ENCODE measurements at places on chromosomes 3 and 15.

GRCh38 chr15:69317392-69317841, 18.7 kb downstream of the PAQR5 start:
- no peak for DNase-seq

DNA sequence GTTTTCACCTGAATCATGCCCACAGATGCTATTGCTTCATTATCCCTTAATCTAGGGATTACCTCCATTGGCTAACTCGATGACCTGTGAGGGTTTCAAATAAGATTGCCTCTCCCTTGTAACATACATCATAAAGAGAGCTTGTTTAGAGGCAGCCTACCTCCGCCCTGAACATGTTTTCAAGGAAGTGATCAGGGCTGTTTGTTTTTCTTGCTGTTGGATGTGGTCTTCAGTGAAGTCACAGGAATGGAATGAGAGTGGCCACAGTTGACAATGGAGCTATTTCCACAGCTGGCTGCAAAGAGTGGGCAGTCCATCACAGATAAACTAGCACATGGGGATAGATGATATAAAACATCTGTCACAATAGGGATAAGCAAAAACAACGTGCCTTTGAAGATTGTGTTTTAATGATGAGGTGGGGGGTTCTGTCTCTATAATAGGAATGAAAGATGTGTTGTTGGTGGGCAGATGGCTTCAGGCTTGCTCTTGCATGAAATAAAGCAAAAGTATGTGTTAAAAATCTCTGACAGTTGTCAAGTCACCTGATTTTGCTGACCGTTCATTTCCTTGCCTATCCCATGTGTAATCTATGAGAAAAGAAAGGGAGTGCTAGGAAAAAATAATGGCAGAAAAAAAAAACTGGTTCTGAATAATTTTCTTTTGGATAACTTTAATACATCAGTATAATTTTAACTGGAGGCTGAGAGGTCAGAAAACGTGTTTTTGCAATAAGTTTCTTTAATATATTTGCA, 642.3 kb downstream of the RBMS3 start:
- DNase-seq = peak; percentile 90

GRCh38 chr3:39260957-39261356, 18.9 kb downstream of the CX3CR1 start:
- DNase-seq = peak; percentile 62

DNA sequence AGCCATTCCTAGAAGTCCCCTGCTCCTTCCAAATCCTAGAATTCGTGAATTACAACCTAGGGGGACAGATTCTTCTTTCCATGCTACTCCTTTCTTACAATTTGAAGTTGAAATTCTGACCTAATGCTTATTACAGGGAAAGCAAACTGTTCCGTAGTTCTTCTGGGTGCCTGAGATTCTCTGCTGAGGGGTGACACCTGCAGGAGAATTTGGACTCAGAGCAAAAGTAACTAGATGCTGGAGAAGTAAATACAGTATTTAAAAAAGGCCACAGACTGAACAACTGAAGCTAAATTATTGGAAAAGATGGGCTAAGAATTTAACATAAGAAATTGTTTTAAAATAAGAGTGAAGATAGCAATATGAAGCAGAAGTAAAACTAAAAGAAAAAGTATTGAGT, 37.9 kb downstream of the ACAD9 start:
- DNase-seq = no peak

DNA sequence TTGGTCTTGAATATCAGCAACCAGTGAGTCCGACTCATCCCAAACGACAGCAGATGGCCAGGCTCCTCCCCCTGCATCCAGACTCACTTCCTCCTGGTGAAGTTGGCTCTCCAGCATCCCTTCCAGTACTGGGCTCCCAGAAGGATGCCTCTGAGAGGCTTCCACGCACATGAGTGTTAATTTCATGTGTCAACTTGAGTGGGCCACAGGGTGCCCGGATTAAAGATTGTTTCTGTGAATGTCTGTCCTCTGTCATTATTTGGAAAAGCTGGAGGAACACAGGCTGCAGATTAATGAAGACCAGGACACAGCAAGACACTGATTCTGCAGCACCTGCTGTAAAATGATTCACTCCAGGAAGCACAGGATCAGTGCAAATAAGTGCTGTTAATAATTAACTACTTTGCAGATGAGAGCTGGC, 99.8 kb downstream of the ATP10A start:
- DNase-seq = no peak

- DNase-seq = no peak
These were observed 74.2 kb upstream of the BHLHE40 start for GRCh38 chr3:4904811-4905695.

GRCh38 chr15:74314795-74315438, 52.5 kb downstream of the CYP11A1 start:
- DNase-seq = no peak

- DNase-seq = no peak
These were observed 14.8 kb upstream of the FRMD4B start for GRCh38 chr3:69400683-69401082.

DNA sequence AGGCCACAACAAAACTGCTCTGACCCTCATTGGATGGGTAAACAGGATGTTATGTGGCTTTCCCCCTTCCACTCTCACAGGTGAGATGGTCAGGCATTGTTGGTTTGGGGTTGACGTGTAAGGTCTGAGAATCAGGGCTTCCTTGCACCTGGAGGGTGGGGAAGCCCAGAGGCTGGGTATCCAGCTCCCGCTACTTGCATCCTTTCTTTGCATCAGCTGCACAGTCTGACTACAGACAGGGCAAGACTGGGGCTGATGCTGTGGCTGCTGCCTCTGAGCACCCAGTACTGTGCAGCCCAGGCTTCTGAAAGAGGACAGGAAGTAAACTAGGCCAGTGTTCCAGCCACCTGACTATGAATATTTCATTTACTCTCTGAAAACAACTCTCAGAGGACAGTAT, 58.0 kb upstream of the ATP2B2 start:
- no peak for DNase-seq

DNA sequence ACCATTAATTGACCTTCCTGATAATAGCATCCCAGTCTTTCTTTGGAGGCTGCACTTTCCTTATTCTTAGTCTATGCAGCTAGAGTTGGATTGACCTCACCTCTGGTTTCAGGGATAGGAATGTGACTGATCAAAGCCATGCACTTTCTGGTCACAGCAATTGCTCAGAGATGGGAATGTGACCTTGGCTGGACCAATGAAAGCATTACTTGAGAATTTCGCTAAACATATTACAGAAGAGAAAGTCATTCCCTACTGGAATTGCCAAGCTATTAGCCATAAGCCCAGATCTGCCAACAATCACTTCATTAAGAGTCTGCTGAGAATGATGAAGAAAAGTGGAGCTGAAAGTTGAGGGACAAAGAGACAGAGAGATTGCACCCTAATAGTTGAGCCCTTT, 32.7 kb downstream of the RTP1 start:
- no peak for DNase-seq

DNA sequence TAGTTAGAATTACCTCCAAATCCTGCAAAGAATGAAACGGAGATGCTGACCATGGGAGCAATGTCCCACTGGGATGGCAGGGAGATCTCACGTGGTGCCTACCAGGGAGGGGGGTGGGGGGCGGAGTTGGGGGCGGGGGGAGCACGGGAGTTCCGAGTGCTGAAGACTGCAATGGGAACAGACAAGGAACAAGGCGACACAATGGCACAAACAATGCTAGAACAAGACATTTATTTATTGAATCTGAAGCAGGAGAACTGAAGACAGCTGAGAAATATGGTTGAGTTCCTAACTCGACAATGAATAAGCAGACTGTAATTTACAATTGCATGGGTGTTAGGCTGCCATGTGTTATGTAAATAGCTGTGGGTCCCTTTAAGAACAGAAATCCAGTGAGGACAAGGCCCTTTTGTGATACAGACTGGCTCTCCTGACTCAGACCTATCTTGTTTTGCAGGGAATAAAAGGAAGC, 91.2 kb downstream of the AQP9 start:
- DNase-seq = no peak

- DNase-seq = no peak
These were observed 111.0 kb upstream of the MYO5C start for GRCh38 chr15:52406601-52407000.

GRCh38 chr3:76669322-76669721, 370.6 kb upstream of the ROBO2 start:
- DNase-seq = no peak

GRCh38 chr3:112738366-112738765, 97.4 kb upstream of the CCDC80 start:
- no peak for DNase-seq

DNA sequence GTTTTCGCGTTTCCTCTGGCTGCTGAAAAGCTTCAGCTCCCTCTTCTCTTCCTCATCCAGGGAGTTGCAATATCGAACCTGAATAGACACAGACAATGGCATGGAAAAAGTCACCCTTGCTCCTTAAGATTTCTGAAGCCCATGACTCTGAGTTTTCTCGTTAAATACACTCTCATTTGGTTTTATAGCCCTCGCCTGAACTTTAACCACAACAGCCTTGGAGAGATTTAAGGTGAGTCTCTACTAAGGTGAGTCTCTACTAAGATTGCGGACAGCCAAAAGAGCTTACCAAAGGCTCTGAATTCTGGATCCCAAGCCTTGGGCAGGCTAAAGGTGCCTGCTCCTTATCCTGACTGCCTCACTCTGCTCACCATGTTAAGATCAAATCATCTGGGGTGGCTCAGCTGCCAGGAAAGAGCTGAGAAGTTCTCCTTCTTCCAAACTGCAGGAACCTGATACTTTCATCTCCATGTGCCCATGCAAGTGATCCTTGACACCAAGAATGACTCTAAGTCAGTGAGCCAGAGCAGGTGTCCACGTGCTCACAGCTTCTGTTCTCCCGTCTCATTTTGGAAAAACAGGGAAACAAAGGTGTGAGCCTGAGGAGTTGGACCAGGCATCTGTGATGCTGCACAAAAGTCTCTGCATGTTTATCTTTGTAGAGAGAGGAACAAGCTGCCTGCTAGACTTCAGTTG, 65.1 kb downstream of the PRICKLE2 start:
- no peak for DNase-seq

- DNase-seq = no peak
These were observed 680.1 kb downstream of the EPHA3 start for GRCh38 chr3:89787485-89787884.

- DNase-seq = peak; percentile 39
These were observed 41.0 kb upstream of the LIMD1 start for GRCh38 chr3:45553469-45553974.

- DNase-seq = no peak
These were observed 60.8 kb downstream of the VGLL3 start for GRCh38 chr3:86930181-86930580.

DNA sequence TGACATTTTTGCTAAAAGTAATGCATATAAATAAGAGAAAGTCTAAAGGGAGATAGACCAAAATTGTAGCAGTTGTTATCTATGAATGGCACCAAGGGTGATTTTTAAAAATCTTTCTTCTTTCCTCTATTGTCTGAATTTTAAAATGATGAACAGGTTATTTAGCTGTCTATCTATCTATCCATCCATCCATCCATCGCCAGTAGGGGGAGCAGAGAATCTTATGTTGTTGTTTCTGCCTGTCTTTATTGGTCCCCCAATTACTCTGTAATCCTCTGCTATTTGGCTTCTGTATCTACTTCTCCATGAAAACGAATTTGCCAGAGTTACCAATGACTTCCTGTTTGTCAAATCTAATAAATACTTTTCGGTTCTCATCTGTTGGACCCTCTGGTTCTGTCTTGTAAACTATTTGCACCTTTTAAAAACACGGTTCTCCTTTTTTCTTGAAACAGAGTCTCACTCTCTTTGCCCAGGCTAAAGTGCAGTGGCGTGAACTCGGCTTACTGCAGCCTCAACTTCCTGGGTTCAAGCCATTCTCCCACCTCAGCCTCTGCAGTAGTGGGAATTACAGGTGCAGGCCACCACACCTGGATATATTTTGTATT, 86.0 kb downstream of the ECT2 start:
- peak; percentile 75 for DNase-seq

DNA sequence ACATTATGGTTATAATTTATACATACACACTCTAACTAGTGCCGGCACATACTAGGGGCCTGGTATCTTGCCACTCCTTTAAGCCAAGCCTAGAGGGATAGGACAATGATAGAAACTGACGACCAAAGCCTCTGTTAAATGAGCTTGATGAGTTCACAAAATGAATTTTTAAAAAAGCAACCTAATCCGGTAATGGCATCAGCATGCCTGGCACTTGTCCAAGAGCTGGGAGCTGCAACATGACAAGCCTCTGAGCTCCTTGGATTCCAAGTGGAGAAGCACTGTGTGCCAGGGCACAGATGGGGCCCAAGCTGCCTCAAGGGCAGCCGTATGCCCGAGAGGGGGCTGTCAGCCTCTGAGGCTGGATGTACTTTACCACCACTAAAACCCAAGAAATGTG, 9.7 kb downstream of the ETV5 start:
- peak; percentile 60 for DNase-seq

DNA sequence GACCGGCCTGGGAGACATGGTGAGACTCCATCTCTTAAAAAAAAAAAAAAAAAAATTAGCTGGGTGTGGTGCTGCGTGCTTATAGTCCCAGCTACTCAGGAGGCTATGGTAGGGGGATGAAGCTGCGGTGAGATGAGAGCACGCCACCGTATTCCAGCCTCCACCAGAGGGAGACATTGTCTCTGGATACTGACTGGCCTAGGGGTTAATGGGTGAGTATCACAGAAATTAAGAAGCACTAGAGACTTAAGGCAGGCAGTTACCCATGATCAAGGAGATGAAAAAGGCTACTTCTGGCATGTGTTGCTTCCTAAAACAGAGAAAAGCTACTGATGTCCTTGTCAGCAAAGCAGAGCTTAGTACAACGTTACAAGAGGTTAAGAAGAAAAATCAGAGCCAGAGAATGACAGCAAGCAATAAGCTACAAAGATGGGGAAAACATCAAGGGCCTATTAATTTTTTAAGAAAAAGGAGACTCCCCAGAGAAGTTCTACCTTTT, 8.6 kb downstream of the TFRC start:
- DNase-seq = peak; percentile 63

- no peak for DNase-seq
These were observed 54.9 kb downstream of the EPHB3 start for GRCh38 chr3:184616436-184616835.

DNA sequence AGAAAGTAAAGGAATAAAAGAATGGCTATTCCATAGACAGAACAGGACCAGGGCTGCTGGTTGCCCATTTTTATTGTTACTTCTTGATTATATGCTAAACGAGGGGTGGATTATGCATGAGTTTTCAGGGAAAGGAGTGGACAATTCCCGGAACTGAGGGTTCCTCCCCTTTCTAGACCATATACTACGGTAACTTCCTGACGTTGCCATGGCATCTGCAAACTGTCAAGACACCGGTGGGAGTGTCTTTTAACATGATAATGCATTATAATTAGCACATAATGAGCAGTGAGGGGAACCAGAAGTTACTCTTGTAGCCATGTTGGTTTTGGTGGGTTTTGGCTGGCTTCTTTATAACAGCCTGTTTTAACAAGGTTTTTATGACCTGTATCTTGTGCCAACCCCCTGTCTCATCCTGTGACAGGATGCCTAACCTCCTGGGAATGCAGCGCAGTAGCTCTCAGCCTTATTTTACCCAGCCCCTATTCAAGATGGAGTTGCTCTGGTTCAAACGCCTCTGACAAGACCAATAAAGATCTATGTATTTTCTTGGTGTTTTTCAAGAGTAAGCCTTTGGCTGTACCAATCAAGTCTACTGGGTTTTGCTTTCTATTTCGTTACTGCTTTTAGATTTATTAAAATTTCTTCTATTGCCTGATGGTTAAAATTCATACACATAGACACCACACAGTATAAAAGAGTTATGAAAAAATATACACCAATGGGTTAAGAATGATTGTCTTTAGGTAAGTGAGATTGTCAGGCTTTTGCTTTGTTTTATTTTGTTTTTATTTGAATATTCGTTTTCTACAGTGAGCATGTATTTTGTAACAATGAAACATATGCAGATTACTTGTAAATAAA, 37.4 kb upstream of the CTDSPL start:
- no peak for DNase-seq

Data from dermis microvascular lymphatic vessel endothelial cell (primary cell).